ENCODE measurements at places on chromosomes 2 and 18.

- no peak for DNase-seq
Observed at GRCh38 chr2:127891811-127892210, 6.1 kb upstream of the AMMECR1L start.

GRCh38 chr2:170550501-170550900, 164.6 kb upstream of the SP5 start:
- DNase-seq, result no peak

GRCh38 chr2:206696910-206697309, 21.3 kb downstream of the DYTN start:
- no peak for DNase-seq

- no peak for DNase-seq
Observed at GRCh38 chr18:2657788-2658458, 2.4 kb downstream of the SMCHD1 start.

DNA sequence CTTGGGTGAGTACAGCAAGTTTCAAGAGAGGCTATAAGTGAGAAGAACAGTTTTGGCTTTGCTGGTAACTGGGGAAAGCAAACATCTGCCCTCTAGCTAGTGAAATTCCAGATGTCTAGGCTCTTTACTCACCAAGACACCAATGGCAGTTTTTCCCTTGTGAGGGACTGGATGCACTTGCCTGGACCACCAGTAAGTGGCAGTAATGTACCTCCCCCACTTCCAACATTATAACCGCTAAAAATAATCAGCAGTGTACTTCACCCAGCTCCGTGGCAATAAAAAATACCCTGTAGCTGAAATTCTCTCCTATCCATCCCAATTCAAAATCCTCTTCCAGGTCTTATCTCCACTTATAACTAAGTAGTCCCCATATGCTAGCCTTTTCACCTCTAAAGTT, 383.9 kb downstream of the ARHGAP15 start:
- no peak for DNase-seq

DNA sequence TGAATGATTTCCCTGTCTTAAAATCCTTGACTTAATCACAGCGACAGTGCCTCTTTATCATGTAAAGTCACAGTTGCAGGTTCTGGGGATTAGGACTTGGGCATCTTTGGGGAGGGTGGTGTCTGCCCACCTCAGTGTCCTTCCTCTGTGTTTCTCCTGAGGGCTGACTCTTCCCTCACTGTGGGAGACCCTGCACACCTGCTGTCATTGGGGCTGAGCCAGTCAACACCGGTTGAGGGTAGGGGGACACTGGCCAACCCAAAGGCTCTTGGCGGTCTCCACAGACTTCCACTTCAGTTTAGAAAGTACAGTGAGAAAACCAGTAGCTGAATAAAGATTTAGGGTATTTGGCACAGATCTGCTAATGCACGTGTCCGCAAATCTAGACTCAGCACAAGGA, 36.9 kb downstream of the AGAP1 start:
- DNase-seq, result no peak

DNA sequence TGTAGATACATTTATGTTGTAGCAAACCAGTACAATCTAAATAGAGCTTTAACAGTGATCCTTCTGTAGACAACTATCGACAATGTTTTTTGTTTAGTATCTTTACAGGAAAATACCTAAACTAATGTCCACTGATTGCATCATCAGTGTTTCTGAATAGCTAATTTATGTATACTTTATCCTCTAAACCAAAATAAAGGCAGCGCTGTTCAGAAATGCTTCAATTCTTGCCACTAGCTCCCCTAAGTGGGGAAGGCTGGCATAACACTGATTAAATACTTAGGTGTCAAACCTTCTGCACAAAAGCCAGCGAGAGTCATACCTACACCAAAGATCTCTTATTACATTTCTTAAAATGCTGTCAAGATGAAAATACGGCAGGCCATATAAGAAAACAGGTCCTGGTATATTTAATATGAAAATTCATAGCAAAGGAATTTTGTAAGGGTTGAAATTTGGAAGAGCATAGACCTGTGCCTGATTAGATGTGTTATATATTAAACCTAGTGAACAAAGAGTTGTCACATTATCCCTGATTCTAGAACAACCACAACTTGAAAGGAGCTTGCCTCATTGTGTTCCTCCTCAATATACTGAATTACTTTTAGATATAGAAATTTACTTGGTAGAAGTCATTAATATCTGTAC, 1693.4 kb upstream of the SLC39A10 start:
- DNase-seq, result no peak

DNA sequence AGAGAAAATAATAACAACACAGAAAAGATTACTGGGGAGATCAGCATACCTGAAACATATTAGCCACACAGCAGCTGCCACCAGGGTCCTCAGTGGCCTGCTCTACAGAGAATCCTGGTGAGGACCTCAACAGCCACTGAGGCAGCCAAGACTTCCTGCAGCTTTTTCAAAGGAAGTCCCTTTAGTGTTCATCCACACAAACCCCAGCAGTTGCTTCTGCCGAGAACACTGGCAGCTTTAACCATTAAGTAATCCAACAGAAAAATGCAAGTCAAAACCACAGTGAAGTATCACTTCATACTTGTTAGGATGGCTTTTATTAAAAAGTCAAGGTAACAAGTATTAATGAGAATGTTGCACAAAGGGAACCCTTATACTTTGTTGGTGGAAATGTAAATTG, 542.0 kb upstream of the GCFC2 start:
- no peak for DNase-seq

DNA sequence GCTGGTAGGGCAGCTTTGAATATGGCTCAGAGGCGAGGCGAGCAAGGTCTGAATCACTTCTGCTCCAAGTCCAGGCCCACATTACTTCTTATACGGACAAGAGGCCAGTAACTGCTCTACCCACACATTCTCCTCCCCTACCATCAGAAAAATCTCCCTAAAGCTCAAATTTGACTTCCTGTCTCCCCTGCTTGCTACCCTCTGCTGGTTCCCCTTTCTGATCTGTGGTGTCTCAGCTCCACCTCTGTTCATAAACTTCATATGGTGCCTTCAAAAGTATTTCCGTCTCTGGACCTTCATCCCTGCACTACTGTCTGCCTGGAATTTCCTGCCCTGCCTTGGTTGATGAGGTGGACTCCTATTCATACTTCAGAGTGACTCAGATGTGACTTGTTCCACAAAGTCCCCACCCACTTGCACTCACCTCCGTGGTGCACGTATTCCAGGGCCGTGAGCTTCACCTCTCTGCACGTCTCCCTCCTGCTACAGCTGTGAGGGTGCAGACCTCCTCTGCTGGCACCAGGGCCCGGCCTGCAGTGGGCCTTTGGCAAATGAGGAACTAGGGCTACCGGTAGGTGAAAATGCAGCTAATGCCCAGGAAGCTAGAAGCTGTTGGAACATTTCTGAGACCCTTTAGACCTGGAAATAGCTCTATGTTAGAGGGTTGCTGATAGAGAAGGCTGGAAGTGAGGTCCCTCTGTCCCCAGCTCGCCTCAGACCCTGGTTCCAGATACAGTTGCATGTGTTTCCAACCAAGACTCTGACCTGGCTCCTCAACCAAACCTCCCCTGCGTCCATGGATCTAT, 24.6 kb upstream of the KCMF1 start:
- DNase-seq, result peak; percentile 21

DNA sequence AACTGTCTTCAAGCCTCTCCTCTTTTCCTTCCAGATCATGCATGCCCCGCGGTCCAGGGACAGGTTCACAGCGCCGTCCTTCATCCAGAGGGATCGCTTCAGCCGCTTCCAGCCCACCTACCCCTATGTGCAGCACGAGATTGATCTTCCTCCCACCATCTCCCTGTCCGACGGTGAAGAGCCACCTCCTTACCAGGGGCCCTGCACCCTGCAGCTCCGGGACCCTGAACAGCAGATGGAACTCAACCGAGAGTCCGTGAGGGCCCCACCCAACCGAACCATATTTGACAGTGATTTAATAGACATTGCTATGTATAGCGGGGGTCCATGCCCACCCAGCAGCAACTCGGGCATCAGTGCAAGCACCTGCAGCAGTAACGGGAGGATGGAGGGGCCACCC, 81.3 kb downstream of the FAM210A start:
- no peak for DNase-seq

- DNase-seq, result no peak
Observed at GRCh38 chr2:224847961-224848850, 132.0 kb upstream of the CCDC195 start.

GRCh38 chr2:105188343-105188742, 53.2 kb upstream of the GPR45 start:
- no peak for DNase-seq

GRCh38 chr2:129930451-129930850, 49.0 kb upstream of the RAB6C start:
- DNase-seq, result no peak

DNA sequence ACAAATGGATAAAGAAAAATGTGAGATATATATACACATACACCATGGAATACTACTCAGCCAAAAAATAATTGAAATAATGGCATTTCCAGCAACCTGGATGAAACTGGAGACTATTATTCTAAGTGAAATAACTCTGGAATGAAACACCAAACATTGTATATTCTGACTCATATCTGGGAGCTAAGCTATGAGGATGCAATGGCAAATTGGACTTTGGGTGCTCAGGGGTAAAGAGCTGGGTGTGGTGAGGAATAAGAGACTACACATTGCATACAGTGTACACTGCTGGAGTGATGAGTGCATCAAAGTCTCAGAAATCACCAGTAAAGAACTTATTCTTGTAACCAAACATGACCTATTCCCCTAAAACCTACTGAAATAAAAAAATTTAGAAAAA, 636.0 kb upstream of the LRATD1 start:
- no peak for DNase-seq

- no peak for DNase-seq
Observed at GRCh38 chr2:135909976-135910375, 33.7 kb upstream of the MCM6 start.

DNA sequence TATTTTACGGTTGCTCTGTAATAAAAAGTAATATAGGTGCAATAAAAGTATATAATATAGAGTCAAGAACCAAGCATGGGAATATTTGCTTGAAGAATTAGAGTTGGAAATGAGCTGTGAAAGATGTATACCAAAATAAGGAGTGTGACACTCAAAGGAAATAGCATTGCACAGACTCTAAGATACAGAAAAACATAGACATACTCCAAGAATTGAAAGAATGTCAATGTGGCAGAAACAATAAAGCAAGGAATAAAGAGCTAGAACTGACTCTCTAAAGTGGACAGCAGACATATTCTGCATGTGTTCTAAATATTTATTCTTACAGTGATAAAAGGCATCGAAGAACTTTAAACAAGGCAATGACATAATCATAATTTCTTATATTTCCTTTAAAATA, 561.1 kb upstream of the SETBP1 start:
- DNase-seq, result no peak

DNA sequence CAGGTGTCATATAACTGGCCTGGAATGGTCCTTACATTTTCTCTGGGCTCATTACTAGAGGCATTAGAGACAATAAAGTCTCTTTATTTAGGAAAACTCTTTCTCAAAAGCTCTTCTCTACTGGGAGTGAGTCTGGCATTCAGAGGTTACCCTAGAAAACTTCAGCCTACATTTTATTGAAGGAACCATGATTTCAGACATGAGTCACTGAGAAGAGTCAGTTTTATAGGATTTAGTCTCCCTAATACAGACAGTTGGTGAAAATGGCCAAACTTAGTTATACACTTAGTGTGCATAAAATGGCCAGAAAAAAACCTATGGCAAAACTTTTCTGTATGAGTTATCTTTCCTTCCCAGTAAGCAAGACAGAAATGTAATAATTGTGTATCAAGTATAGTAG, 689.4 kb downstream of the ZEB2 start:
- DNase-seq, result no peak

DNA sequence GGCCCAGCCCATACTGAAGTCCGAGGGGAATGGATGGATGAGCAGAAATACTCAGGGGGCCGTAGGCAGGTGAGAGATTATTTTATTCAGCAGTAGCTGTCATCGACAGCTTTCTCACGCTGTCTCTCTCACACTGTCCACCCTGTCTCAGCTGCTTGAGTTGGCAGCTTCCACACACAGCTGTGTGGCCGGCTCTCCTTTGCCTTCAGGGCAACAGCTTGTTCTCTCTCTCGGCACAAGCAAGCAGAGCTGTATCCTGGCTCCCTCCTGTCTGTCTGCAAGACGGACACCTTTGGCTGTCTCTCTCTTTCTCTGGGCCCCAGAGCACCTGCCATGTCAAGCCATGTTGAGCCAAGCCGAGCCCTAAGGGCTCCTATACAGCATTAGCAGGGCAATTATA, 9.8 kb upstream of the PAPOLG start:
- DNase-seq, result no peak

DNA sequence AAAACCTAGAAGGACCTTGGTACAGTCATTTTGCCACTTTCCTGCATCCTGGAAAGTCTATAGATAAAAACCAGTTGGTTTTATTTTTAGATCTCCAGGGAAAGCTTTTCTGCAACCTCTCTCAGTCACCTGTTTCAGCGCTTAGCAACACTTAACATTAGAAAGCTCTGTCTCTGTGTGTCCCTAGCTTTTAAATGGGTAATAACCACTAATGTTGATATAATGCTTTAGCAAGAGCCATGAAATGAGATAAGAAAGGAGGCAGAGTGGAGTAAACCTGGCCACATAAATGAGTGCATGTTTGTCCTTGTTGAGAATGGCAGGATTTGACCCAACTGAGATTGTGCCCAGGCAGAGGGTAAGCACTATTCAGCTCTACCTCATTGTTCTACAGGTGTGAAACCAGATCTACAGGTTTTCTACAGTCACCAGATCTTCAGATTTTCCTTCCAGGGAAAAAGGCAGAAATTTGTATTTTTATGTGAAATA, 44.8 kb downstream of the MARCHF4 start:
- no peak for DNase-seq

DNA sequence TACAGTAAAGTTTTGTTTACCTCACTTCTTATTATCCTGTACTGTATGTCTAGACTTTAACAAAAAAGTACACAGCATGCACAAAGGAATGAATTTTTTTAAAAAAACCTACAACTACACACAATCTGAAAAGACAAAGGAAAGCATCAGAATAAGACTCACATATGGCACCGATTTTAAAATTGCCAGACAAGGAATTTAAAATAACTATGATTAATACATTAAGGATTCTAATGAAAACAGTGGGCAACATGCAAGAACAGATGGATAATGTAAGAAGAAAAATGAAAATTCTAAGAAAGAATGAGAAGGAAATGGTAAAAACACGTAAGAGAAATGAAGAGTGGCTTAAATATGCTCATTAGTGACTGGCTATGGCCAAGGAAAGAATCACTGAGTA, 638.2 kb downstream of the FBXO15 start:
- no peak for DNase-seq

- DNase-seq, result no peak
Observed at GRCh38 chr2:43075811-43076585, 150.4 kb downstream of the ZFP36L2 start.

DNA sequence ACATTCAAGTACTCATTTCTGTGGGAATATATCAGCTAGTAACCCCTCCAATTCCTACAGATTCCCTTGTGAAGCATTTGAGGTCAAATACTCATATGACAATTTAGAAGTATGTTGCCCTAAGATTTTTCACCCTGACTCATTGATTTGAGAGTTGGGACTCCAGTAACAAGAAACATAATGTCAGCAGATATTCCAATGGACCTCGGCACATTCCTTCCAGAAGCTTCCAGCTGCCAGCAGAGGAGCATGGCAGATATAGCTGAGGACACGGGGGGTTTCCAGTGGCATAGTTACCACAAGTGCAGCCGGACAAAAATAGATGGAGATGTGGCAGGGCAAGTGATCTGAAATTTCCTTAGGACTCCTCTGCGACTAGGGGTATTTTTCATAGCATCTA, 101.9 kb upstream of the ARHGAP28 start:
- no peak for DNase-seq

Data from activated CD4-positive, CD25-positive, alpha-beta regulatory T cell (primary cell).